ENCODE measurements at places on chromosomes 7 and 10.

DNA sequence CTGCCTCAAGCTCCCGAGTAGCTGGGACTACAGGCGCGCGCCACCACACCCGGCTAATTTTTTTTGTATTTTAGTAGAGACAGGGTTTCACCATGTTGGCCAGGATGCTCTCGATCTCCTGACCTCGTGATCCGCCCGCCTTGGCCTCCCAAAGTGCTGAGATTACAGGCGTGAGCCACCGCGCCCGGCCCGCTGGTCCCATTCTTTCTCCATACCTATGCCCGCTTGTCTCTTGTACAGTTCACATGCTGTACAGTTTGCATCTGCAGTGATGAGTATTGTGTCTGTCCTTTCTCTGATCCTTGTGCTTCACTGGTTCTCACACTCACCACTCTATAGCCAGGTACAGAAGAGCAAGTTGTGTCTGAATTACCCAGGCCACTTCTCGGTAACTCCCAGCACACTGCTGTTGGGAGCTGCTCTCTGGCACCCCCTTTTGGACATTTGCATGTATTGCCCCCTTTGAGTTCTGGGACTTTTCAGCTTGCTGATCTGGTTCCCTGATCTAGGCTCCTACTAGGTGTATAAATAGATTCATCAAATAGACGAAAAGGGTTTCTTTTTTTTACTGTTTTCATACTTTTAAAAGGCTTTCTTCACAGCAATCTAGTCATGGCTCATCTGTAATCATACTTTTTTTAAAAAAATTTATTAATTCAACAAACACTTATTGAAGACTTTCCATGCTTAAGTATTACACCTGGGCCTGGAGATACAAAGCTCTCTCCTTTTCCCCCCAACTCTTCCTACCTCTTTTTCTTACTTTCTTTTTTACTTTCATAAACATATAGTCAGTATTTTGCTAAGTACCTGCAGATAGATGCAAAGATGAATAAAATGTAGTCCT is 53.5 kb downstream of the AOAH start:
- peak; percentile 72 for DNase-seq

- DNase-seq, result no peak
Measured at GRCh38 chr7:65971021-65971420, 11.0 kb downstream of the GUSB start.

- DNase-seq, result no peak
Measured at GRCh38 chr10:79397575-79398303, 47.7 kb downstream of the ZCCHC24 start.

DNA sequence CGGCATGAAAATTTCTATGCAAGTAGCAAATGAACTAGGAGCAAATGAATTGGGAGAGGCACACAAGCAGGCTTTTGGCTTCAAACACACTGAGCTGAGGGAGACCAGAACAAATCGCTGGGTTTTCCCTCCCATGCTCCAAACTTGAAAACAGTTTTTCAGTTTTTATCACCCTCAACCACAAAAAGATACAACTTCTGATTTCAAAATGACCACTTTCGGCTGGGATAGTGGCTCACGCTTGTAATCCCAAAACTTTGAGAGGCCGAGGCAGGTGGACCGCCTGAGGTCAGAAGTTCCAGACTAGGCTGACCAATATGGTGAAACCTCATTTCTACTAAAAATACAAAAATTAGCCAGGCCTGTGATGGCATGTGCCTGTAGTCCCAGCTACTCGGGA is 9.0 kb upstream of the CHUK start:
- DNase-seq, result no peak

GRCh38 chr7:140591180-140591902 is 49.3 kb downstream of the DENND2A start:
- no peak for DNase-seq

- DNase-seq, result no peak
Measured at GRCh38 chr10:61179771-61180170, 235.8 kb upstream of the RHOBTB1 start.

- DNase-seq, result no peak
Measured at GRCh38 chr7:45026984-45027773, 27.2 kb downstream of the CCM2 start.

DNA sequence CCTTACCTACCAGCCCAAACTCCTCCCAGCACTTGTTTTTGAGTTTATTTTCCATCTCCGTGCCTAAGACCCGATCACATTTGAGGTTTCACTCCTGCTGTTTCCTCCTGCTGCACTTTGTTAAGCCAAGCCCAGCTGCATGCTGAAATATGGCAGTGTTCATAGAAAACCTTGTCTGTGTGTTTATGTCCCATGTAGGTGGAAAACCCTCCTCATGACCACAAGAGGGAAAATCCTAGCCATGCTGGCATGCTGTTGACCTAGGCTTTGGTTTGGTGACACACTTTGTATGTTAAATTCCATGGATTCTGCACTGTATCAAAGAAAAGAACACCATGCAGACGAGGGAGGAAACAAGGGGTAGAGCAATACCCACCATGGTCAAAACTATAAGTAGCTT is 154.4 kb downstream of the CUBN start:
- no peak for DNase-seq

DNA sequence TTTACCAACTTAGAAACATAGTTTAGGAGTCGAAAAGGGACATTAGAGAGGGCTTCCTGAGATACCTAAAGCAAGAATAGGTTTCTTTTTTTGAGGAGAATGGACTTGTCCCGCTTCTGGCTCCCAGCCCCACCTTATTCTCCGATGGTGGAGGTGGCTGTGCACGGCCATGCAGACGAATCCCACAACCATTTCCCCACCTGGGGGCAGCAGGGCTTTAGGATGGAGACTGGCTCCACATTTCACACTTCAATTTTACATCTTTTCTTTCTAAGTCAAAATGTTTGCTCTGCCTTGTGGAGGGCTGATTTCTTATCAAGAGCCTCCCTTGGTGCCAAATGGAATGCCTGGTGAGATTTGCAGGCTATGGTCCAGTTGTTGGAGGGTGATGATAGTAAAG is 118.5 kb downstream of the GLRX3 start:
- no peak for DNase-seq

DNA sequence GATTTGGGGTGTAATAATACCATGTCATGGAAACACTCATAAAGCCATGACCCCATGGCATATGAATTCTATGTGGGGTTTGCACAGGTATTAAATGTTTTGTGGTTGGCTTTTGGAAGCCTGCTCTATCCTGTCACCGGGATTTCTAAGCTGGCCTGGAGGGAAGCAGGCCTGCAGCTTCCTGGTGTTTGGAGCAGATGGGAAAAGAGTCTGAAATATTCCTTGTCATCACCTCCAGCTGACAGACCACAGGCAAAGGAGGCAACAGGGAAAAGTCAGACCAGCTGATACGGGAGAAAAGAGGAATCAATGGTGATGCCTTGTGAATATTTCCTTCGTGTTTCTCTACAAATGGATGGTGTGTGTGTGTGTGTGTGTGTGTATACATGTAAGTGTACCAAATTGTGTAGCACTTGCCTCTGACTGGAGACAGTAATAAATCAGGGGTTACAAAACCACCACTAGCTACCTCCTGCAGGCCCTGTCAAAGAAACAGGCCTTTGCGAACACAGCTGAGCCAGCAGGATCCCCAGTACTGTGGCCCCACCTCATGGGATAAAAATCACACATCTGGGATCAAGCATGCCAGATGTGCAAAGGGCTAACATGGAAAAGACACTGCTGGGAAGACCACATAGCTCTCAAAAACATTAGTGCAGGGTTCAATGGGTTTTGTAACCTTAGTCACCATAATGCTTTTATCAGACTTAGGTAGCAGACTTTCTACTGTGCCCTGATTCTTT is 120.8 kb upstream of the HPS1 start:
- no peak for DNase-seq

- no peak for DNase-seq
Measured at GRCh38 chr7:138898255-138898654, 82.9 kb downstream of the KIAA1549 start.

- DNase-seq, result no peak
Measured at GRCh38 chr10:35961501-35961900, 319.4 kb upstream of the FZD8 start.

- DNase-seq, result no peak
Measured at GRCh38 chr7:85094046-85094725, 92.7 kb downstream of the SEMA3D start.

- no peak for DNase-seq
Measured at GRCh38 chr10:52440612-52441285, 126.7 kb downstream of the DKK1 start.

GRCh38 chr7:100400656-100401055 is 27.4 kb downstream of the PILRA start:
- DNase-seq, result no peak

GRCh38 chr7:121796936-121797656 is 75.9 kb upstream of the PTPRZ1 start:
- DNase-seq, result no peak

DNA sequence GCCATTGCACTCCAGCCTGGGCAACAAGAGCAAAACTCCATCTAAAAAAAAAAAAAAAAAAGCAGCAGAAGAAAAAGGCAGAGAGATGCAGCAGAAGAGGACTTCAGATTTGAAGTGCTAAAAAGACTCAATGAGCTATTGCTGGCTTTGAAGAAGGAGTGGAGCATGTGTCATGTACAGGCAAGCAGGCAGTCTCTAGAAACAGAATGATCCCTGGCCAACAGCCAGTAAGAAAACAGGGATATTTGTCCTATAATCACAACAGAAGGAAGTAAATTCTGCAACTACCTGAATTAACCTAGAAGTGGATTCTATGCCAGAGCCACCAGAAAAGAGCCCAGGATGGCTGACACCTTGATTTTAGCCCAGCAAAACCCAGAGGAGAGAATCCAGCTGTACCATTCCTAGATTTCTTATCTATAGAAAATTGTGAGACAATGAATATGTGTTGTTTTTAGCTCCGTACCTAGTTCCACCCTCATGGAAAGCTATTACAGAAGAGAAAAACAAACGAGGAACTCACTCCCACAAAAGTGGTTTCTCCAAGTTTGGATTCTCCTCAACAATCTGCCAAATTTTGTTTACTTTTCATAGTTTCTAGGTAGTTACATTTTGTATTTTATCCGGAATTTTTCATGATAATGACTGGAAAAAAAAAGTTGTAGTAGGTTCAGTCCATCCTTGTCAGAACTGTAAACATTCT is 198.2 kb upstream of the GNAI1 start:
- no peak for DNase-seq

- DNase-seq, result no peak
Measured at GRCh38 chr10:79022565-79023230, 46.1 kb upstream of the ZMIZ1 start.

Data from NCI-H748 treated with DMSO at 0.1 percent for 48 hours (cell line).